ENCODE measurements at places on chromosomes 7 and 10.

DNA sequence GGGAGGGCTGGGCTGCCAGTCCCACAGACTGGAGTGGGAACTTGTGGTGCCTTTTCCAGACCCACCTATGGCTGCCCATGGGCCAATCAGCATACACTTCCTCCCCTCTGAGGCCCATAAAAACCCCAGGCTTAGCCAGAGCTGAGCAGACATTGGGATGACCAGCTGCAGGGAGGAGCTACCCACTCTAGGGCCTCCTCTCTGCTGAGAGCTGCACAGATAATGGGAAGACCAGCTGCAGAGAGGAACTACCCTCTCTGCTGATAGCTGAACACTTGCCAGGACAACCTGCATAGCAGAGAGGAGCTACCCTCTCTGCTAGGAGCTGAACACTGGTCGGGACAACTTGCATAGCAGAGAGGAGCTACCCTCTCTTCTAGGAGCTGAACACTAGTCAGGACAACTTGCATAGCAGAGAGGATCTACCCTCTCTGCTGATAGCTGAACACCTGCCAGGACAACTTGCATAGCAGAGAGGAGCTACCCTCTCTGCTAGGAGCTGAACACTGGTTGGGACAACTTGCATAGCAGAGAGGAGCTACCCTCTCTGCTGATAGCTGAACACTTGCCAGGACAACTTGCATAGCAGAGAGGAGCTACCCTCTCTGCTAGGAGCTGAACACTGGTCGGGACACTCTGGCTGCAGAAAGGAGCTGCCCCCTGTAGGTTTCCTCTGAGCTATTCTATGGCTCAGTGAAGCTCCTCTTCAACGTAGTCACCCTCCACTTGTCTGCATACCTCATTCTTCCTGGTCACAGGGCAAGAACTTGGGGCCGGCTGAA lies 88.3 kb upstream of the CACUL1 start:
- no peak for DNase-seq

- no peak for DNase-seq
Measured at GRCh38 chr10:53127686-53128085, 355.1 kb upstream of the MBL2 start.

GRCh38 chr7:28729727-28730126 lies 228.4 kb downstream of the TRIL start:
- DNase-seq, result no peak

DNA sequence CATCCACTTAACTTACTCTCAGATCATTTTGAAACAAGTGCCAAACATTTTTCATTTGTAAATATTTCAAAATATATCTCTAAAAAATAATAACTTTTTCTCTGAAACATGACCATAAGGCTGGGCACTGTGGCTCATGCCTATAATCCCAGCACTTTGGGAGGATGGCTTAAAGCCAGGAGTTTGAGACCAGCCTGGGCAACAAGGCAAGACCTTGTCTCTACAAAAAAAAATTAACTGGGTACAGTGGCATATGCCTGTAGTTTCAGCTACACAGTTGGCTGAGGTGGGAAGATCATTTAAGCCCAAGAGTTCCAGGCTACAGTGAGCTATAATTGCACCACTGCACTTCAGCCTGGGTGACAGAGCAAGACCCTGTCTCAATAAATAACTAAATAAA lies 36.4 kb downstream of the USP54 start:
- no peak for DNase-seq

GRCh38 chr7:154666768-154667167 lies 336.2 kb downstream of the PAXIP1 start:
- DNase-seq, result no peak

DNA sequence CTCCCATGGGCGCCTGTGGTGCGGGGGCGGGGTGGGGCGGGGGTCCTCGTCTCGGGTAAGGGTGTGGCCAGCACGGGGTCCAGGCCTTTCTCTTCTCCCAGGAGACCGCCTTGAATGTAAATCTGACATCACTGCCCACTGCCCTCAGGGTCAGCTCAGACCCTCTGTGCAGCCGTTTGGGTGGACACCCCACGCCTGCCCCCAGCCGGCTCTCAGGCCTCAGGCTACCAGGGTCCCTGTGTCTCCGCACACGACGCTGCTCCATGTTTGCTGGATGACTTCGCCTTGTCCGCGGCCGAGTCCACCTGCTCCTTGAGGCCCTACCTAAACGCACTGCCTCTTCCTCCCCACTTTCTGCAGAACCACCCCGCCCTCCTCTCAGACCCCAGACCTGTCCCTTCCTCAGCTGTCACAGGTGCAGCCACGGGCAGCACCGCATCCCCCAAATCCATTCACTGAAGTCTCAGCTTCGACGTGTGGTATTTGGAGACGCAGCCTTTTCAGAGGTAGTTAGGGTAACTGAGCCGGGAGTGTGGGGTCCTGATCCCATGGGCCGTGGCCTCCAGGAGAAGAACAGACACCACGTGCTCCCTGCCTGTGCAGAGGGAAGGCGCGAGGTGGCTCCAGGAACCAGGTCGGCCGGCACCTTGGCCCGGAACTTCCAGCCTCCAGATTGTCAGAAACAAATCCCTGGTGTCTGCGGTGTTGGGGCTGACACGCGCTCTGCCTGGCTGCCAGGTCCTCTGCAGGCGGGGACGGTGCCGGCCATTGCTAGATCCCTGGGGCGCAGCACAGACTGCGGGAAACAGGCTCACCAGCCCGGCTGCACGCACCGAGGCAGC lies 97.4 kb upstream of the DIP2C start:
- DNase-seq, result no peak
